Left ventricle myocardium inferior (tissue), 1 donor: ENCODE measurements at places on chromosomes 6 and 20. TPM values are rescaled to one million over a fixed set of nuclear protein-coding genes. Genes with fewer than 3 reads are reported as not detected.

GRCh38 chr6:130140084-130140483, 82.7 kb downstream of the SAMD3 start:
- no peaks in the 10 kb centered on the region for H3K4me1 ChIP-seq
- no peak overlapping the region for H3K4me3 ChIP-seq
- no peak for DNase-seq
- H3K27ac ChIP-seq, result no peak overlapping the region
- no peaks in the 10 kb centered on the region for H3K27me3 ChIP-seq

The CLPSL2 gene
- total RNA-seq, result not detected

The GRIK2 gene
- 11.3 TPM for total RNA-seq

The EGFL8 gene
- total RNA-seq, result 9.2 TPM

DNA sequence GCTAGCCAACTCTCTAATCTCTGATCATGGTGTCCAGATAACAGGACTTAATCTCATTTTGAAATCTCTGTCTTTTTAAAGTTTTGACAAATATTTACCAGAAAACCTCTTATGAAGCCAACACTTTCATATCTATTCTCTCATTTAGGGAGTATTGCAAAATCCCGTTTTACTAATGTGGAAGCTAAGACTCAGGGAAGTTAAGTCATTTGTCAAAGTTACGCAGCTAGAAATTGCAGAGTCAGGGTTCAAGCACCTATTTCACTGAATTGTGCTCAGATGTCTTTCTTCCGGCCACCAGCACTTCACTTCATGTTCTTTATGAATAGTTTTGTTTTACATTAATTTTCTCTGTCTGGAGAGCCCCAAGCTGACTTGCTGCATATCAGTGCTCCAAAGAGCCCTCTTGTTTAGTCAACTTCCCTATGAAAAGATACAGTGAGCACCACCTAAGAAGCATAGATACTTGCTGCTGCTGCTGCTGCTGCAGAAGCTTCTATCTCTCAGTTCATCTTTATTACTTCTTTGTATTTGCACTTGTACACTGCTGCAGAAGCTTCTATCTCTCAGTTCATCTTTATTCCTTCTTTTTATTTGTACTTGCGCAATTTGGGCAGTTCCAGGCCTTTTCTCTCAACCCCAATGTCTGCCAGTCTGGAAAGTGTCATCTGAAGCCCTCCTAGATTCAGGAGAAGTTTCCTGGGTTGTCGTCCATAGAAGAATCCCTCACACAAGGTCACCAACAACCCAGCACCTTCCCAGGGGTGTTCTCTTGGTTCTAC, 329.7 kb downstream of the MAFB start:
- H3K27me3 ChIP-seq, result peaks cover 21% of the 10 kb centered on the region
- no peak for DNase-seq
- H3K36me3 ChIP-seq, result no peaks in the 10 kb centered on the region
- H3K4me3 ChIP-seq, result no peak overlapping the region
- H3K4me1 ChIP-seq, result no peaks in the 10 kb centered on the region

- H3K27ac ChIP-seq, result no peak overlapping the region
- H3K36me3 ChIP-seq, result no peaks in the 10 kb centered on the region
- peaks cover 5% of the 10 kb centered on the region for H3K27me3 ChIP-seq
- DNase-seq, result no peak
- H3K4me1 ChIP-seq, result no peaks in the 10 kb centered on the region
Measured at GRCh38 chr6:8375916-8376315, 59.4 kb downstream of the SLC35B3 start.

The BCAS1 gene
- not detected for total RNA-seq

DNA sequence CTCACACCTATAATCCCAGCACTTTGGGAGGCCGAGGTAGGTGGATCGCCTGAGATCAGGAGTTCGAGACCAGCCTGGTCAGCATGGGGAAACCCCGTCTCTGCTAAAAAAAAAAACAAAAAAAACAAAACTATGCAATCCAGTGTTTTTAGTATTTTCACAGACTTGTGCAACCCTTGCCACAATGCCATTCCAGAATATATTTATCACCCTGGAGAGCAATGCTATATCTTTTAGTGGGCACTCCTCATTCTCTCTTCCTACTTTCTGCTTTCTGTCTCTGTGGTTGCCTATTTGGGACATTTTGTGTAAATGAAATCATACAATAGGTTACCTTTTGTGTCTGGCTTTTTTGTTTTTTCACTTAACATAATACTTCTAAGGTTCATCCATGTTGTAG, 39.1 kb upstream of the MROH8 start:
- no peak overlapping the region for H3K4me3 ChIP-seq
- H3K27ac ChIP-seq, result no peak overlapping the region
- peaks cover 11% of the 10 kb centered on the region for H3K4me1 ChIP-seq
- DNase-seq, result no peak
- H3K27me3 ChIP-seq, result no peaks in the 10 kb centered on the region
